ENCODE measurements at places on chromosomes 1 and 21.

- no peak for DNase-seq
Measured at GRCh38 chr1:229574679-229575442, 16.4 kb upstream of the ABCB10 start.

GRCh38 chr1:8947127-8947691 is 1.5 kb downstream of the CA6 start:
- no peak for DNase-seq

GRCh38 chr1:217982331-217983050 is 302.6 kb upstream of the RRP15 start:
- no peak for DNase-seq

DNA sequence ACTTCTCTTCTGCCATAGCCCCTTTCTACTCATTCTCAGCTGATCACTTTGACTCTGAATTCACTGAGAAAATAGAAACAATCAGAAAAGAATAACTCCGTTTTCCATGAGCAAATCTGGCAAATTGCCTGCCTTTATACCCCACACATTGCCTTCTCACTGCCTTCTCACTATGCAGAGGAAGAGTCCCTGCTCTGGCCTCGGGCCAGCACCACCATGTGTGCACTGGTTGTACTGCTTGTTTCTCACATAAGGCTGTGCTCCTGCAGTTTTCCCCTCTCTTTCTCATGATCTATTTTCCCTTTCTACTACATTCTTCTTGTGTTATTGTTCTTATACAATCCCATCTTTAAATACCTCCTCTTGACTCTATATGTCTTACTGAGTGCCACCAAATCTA is 2.3 kb upstream of the HMGCS2 start:
- no peak for DNase-seq

GRCh38 chr1:240401731-240402130 is 210.2 kb downstream of the GREM2 start:
- DNase-seq = no peak

GRCh38 chr1:63480057-63480456 is 43.0 kb downstream of the ITGB3BP start:
- no peak for DNase-seq

DNA sequence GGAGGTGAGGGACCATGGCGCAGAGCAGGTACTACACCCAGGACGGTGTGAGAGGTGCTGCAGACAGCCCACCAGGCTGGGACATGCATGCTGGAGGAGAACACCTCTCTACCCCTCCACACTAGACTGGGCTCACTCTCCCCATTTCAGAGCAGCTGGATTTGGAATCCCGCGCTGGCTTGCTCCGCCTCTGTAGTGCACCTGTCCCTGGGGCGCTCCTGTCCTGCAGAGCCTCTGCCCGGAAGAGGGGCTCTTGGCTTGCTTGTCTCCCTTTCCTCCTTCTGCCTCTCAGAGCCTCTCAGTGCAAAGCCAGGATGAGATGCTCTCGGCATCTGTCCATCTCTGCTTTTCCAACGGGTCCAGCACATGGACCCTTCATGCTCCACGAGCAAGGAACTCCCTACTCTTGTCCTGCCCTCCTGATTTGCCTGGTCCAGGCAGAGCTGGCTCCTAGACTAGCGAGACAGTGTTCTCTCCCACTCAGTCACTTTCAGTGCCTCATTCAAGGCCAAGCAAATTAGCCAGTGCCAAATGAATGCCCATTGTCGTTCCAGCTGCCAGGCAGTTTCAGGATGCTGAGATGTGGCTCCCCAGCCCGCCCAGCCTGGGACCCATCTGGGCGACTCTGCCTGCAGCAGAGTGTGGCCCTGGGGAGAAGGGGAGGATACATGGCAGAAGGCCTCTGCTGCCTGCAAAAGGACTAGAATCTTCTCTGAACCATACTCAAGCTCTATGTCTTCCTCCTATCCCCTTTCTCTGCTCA is 33.7 kb downstream of the CDCA8 start:
- DNase-seq = no peak

DNA sequence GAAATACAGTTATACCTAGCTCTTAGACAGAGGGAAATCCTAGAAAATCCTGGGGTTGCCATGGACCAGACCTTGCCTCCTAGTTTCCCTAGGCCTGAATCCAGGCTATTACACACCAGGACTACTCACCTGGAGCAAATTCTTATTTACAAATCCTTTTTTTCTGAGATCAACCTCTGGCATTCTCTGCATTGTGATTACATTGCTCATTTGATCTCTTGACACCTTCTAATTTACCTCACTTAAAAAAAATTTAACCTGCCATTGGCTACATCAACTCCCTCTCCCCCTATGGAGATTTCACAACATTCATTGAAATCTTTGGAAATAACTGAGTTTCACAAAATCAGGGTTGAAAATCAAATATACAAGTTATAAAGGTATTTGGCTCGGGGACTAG is 2.9 kb upstream of the C1orf105 start:
- no peak for DNase-seq

DNA sequence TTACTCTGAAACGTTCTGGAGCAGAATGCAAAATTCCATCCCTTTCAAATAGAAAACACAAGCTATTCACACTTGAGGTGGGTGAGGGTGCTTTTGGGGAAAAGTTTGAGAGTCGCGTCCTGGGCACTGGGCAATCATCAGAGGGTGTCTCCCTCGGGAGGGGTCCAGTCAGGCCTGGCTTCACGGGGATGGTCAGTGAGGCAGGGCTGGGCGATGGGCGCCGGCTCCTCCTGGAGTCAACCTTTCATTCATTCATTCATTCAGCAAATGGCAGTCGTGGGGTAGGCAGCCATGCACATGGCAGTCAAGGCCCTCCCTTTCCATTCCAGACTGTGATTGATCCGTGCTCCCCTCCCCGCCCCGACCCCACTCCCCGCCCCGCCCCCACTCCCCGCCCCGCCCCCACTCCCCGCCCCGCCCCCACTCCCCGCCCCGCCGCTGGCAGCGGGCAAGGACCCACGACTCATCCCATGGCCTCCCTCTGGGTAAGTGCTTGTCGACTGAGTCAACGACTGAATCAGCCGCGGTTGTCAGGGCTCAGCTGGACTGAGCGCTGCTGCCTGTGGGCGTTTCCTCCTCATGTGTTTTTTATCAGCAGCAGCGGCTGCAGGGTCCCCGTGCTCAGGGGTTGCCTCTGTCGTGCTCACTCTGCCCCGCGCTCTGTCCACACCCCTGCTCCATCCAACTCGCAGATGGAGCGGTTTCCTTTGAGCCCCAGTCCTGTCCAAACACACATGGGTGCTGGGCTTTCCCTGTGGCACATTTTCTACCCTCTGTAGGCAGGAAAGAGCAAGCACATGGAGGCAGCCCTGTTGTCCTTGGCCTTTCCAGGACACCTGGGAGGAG is 12.5 kb upstream of the SPSB1 start:
- DNase-seq = peak; percentile 64

DNA sequence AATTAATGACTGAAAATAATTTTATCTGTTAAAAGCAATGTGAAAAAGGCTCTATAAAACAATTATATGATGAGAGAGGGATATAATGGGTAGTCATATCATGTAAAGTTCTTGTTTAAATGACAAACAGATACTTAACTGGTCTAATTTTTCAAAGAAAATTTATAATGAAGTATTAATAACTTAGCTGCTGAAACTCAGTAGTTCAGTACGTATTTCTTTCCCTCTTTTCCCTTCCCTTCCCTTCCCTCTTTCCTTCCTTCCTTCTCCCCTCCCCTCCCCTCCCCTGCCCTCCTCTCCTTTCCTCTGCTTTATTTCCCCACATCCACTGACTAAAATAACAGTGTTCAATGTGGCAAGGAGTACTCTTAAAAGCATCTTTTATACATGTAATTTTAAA is 123.1 kb upstream of the PTGFR start:
- DNase-seq = no peak

DNA sequence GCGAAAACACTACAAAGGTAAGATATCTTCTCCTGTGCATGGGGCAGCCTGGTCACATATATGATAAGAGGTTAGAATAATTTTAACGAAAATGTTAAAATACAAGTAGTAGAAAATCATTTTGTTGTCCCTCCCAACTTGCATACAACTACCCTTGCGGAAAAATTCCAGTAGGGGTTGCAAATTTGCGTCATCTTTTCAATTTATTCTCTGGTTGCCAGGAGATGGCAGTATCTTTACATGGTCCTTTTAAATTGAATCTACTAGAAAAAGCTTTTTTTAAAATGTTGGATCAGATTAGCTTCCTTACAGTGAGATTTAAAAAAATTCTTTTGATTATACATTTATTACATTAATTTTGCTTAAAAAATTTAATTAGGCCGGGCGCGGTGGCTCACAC is 10.9 kb downstream of the S100PBP start:
- no peak for DNase-seq

GRCh38 chr1:180117764-180118116 is 36.9 kb upstream of the QSOX1 start:
- DNase-seq = no peak

GRCh38 chr1:194512957-194513356 is 1326.5 kb upstream of the B3GALT2 start:
- no peak for DNase-seq

GRCh38 chr1:20070357-20070756 is 363 bp downstream of the PLA2G5 start:
- no peak for DNase-seq

DNA sequence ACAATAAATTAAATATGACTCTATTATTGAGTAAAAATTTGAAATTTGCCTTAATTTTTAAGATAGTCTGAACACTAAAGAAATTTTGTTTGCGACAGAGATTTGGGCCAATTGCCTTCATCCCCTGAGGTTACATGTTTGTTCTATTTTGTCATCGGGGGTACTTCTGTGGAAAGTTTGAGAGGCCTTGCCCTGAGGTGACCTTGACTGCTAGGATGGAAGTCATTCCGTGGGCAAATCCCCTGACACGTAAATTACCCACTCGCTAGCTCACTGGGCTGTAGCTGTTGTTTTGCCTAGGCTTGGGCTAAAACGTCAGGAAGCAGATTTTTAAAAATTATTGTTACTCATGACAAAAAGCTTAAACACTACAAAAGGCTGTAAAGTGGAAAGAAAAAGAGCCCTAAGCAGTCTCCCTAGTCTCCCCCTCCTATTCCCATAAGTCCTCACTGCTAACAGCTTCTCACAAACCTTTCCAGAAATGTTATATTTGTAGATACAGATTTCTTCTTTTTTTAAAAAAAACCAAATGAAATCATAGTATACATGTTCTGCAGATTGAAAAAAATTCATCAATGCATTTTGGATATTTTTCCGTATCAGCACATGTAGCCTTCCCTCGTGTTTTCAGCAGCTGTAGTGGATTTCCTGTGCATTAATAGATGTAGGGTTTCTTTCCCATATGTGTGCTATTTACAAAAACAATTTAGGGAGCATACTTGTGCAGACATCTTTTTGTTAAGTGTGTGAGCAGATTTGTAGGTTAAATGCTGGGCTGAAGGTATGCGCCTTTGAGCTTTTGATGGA is 142.7 kb downstream of the MRPS6 start:
- no peak for DNase-seq

GRCh38 chr1:115655306-115655663 is 13.5 kb downstream of the VANGL1 start:
- no peak for DNase-seq

DNA sequence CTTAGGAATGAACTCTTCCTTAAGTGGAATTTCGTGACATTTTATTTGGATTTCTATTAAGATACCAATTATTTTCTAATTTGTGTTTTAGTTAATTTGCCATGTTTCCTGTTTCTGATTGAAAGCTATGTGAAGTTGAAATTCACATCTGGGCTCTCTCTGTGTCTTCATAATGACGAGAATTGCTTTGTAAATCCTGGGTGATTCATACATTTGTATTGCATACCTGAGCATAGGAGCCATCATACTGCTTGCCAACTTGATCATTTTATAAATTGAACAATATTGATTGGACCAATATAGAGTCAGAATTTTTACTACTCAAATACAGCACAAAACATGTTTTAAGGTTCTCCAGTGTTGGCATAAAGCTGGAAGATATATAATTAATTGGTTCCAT is 817.9 kb downstream of the BRINP3 start:
- no peak for DNase-seq

DNA sequence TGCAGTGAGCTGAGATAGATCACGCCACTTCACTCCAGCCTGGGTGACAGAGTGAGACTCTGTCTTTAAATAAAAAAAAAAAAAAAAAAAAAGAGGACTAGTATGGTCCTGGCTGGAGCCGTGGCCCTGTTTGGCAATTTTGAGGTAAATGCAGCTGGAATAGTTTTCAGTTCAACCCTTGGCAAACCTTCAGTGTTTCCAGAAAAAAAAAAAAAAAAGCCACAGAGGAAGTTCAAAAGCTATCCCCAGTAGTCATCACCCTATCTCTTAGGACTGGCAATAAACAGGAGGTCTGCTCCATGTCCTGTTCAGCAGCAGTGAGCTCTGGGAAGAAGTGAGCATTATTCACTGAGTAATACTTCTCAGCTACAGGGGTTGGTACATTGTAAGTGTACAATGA is 56.8 kb upstream of the ERRFI1 start:
- DNase-seq = no peak

- peak; percentile 75 for DNase-seq
Measured at GRCh38 chr1:43991476-43992231, at the start of gene CCDC24. CCDC24 (plus strand) TSS chr1:43991599; CDS start chr1:43991879, 280 bp downstream.

Measured in activated naive CD4-positive, alpha-beta T cell treated with anti-CD3 and anti-CD28 coated beads, Interleukin-2, amount 50 U/mL, for 16 hours (primary cell).